ENCODE measurements at places on chromosomes 3 and 15. TPM values are rescaled to one million over a fixed set of nuclear protein-coding genes. Genes with fewer than 3 reads are reported as not detected.

Gene CLRN1
- not detected for total RNA-seq

GRCh38 chr3:100254168-100254777, 6.5 kb upstream of the TBC1D23 start:
- peaks cover 27% of the 10 kb centered on the region for H3K4me1 ChIP-seq
- no peak for DNase-seq
- H3K4me3 ChIP-seq: no peak overlapping the region
- peak overlapping the region; percentile 45 for H3K27ac ChIP-seq
- no peaks in the 10 kb centered on the region for H3K36me3 ChIP-seq

DNA sequence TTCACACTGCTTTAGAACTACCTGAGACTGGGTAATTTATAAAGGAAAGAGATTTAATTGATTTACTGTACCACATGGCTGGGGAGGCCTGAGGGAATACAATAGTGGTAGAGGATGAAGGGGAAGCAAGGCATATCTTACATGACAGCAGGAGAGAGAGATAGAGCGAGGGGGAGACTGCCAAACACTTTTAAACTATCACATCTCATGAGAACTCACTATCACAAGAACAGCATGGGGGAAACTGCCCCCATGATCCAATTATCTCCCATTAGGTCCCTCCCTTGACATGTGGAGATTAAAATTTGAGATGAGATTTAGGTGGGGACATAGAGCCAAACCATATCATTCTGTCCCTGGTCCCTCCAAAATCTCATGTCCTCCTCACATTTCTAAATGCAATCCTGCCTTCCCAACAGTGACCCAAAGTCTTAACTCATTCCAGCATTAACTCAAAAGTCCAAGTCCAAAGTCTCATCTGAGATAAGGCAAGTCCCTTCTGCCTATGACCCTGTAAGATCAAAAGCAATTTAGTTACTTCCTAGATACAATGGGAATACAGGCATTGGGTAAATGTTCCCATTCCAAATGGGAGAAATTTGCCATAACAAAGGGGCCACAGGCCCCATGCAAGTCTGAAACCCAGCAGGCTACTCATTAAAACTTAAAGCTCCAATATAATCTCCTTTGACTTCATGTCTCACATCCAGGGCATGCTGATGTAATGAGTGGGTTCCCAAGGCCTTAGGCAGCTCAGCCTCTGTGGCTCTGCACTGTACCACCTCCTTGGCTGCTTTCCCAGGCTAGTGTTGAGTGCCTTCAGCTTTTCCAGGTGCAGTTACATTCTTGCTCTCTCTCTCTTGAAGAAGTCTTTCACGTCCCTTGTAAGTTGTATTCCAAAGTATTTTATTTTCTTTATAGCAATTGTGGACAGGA, 481.7 kb upstream of the TGFBR2 start:
- H3K27ac ChIP-seq: no peak overlapping the region
- no peak for DNase-seq
- no peaks in the 10 kb centered on the region for H3K36me3 ChIP-seq
- no peaks in the 10 kb centered on the region for H3K4me1 ChIP-seq
- no peaks in the 10 kb centered on the region for H3K27me3 ChIP-seq

Gene HTR3D
- total RNA-seq: not detected

- no peaks in the 10 kb centered on the region for H3K36me3 ChIP-seq
- no peaks in the 10 kb centered on the region for H3K27me3 ChIP-seq
- no peaks in the 10 kb centered on the region for H3K4me1 ChIP-seq
- peak; percentile 87 for DNase-seq
Measured at GRCh38 chr15:89227425-89227824, 6.0 kb upstream of the RLBP1 start.

DNA sequence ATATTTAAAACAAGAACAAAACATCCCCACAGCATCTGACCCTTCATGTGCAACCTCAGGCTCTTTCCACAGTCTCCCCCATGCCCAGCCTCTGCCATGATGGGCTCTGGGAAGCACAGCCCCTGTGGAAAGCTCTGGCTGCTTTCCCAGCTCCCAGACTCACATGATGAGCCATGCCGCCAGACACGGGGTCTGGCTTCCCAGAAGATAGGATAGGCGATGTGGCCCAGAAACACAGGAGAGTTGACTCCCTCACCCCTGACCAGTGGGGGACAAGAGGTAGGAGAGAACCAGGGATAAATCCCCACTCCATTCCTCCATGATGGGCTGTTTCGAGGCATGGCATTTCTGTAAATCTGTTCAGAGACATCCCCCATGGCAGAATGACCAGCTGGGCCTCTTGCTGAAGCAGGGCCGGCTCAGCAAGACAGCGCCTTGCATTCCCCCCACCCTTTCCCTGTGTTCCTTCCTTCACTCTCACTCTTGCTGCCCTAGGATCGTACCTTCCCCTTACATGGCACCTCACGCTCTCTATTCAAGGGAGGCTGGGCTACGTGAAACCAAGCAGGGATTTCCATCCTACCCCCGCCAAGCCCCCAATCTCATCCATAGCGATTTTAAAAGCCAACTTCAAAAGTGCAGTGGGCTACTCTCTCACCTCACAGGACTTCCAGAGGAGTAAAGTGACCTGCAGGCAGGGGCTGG, 192.4 kb downstream of the ABHD5 start:
- no peaks in the 10 kb centered on the region for H3K27me3 ChIP-seq
- H3K27ac ChIP-seq: no peak overlapping the region
- peaks cover 46% of the 10 kb centered on the region for H3K4me1 ChIP-seq
- no peaks in the 10 kb centered on the region for H3K36me3 ChIP-seq

Gene SCG5
- 6.6 TPM for total RNA-seq

DNA sequence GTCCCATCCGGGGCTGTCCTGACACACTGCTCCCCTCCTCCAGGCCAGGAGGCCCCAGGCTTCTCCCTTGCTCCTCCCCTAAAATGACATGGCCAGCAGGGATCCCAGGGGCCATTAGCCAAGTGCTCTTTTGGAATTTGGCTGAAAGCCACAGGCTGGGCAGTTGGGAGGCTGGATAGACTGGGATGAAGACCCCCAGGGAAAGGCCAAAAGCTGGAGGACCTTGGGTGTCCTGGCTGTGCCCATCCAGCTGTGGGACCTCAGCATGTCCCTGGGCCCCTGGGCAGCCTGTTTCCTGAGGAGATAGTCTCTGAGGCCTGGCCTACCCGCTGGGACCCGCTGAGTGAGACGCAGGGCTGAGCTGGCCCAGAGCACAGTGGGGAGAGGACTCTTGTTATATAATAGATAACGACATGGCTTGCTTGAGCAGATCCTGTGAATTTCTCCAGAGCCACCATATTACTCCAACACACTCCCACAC, 5.7 kb upstream of the PDE8A start:
- no peak overlapping the region for H3K27ac ChIP-seq
- no peaks in the 10 kb centered on the region for H3K27me3 ChIP-seq
- no peak overlapping the region for H3K4me3 ChIP-seq

GRCh38 chr3:129323651-129324294, 45.1 kb downstream of the HMCES start:
- H3K27me3 ChIP-seq: no peaks in the 10 kb centered on the region
- H3K27ac ChIP-seq: no peak overlapping the region
- no peaks in the 10 kb centered on the region for H3K4me1 ChIP-seq
- H3K36me3 ChIP-seq: peaks cover 11% of the 10 kb centered on the region
- no peak overlapping the region for H3K4me3 ChIP-seq
- no peak for DNase-seq

- DNase-seq: no peak
- peak overlapping the region; percentile 5 for H3K4me3 ChIP-seq
- peaks cover 56% of the 10 kb centered on the region for H3K36me3 ChIP-seq
- H3K4me1 ChIP-seq: peaks cover 48% of the 10 kb centered on the region
- H3K27me3 ChIP-seq: no peaks in the 10 kb centered on the region
Measured at GRCh38 chr15:99716540-99717095, 16.6 kb downstream of the LYSMD4 start.

Gene ARHGEF3
- total RNA-seq: 12.7 TPM

Gene PLAAT1
- 0.99 TPM for total RNA-seq

DNA sequence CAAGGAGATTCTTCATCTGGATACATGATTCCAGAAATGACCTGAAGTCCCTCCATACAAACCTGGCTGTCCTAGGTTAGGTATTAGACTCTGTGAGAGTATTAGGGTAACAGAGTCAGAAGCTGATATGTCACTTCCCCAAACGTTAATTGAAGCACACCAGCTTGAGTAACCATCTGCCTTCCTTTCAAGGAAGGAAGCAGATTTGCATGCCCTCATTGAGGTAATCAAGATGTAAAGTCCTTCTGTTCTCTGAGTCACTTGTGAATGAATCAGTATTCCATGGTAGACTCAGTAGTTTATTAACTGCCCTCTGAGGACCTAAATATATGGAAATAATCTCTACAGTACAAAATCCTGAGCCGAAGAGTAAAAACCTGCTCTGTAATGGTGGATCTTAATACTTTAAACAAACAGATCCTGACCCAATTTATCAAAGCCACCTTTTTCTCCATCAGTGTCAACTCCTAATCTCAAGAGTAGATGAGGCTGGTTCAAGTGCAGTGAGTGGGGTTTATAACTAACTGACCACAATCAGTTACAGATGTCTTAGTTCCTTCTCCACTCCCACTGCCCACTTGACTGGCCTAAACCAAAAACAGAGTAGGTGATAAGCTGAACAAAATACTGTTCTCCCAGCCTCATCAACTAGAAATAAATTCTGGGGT, 246.2 kb upstream of the CHRM5 start:
- H3K4me1 ChIP-seq: no peaks in the 10 kb centered on the region
- H3K4me3 ChIP-seq: no peak overlapping the region
- DNase-seq: no peak
- H3K36me3 ChIP-seq: peaks cover 11% of the 10 kb centered on the region
- H3K27me3 ChIP-seq: no peaks in the 10 kb centered on the region
- no peak overlapping the region for H3K27ac ChIP-seq
